ENCODE measurements at places on chromosomes 5 and 9.

DNA sequence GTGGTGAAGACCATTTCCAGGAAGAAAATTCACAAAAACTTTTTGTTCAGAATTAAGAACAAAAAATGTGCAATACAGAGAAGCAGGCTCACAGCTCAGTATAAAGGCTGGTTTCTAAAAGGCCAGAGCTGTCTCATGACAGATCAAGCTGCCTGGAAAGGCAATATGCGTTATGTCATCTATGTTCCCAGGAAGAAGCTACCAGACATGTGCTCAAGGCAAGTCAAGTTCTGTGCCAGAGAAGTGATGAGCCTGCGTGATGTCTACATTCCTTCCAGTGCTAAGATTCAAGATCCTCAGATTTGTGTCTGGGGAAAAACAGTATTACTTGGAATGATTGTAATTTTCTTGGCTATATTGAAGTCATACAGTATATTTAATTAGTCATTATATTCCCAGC is 104.3 kb downstream of the PDE4D start:
- no peak for DNase-seq

DNA sequence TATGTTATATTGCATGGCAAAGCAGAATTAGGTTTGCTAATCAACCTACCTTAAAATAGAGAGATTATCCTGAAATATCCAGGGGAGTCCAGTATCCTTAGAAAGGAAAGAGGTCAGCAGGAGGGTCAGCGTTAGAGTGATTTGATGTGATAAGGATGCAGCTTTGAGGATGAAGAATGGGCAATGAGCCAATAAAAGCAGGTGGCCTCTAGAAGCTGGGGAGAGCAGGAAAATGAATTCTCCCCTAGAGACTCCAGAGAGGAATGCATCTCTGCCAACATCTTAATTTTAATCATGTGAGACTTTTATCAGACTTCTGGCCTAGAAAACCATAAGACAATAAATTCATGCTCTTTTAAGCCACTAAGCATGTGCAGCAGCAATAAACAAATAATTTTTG is 65.7 kb upstream of the SYK start:
- no peak for DNase-seq

DNA sequence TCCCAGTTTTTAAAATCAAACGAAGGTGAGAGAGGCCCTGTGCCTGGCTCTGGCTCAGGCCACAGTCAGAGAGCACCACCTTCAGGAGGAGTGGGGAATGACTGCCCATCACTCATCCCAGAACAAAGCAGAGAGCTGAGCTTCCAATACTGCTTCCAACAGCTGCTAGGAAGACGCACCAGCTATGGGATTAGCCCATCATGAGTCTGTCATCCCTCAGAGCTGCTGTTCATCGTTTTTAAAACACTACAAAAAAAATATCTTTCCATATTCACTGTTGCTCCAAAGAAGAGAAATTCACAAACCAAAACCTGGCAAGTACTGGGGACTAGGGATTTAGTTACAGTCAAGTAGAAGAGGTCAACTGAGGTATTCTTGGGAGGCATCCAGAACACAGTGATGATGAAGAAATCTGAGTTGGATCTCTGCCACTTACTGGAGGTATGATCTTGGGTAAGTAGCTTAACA is 102.4 kb downstream of the CDK5RAP2 start:
- no peak for DNase-seq

DNA sequence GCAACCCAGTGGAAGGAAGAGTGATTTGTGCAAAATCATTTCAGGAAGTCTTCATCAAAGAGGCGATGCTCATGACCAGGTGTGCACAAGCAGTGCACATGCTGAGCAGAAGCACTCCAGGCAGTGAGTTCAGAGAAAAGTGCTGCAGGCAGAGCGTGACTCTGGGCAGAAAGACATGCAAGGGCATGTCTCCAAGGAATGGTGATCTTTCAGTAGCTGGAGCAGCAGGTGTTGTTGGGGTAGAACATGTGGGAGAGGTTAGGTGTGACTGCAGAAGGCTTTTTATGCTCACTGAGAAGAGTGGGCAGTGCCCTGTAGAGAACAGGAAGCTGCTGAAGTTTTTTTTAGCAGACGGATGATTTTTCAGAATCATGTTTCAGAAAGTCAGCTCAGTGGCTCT is 545.4 kb upstream of the TLE4 start:
- DNase-seq = no peak
